ENCODE measurements at places on chromosomes 7 and 10.

GRCh38 chr10:98446661-98447221 lies at the start of gene HPS1:
HPS1 (minus strand) TSS chr10:98446935; CDS start chr10:98443240, 3,695 bp downstream.
- peak; percentile 50 for DNase-seq

GRCh38 chr7:2012981-2013380 lies 219.8 kb downstream of the MAD1L1 start:
- no peak for DNase-seq

GRCh38 chr7:30983042-30983913 lies 19.5 kb downstream of the GHRHR start:
- peak; percentile 40 for DNase-seq

GRCh38 chr10:50635286-50635685 lies 11.5 kb upstream of the SGMS1 start:
- DNase-seq = no peak

DNA sequence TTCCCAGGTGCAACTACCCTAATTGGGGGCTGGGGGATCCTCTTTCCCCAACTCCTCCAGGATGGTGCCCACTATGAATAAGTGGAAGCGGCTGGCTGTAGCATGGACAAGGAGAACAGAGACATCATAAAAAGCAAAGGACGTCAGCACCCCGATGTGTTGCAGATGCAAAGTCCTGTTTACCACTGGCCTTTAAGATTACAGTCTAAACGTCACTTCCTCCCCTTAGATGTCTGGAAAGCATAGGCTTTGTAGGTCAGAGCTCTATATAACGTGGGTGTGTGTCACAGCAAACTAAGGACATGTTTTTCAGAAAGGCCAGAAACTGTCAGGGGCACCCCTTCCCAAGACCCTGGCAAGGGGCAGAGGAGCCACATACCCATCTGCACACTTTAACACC lies 7.9 kb downstream of the COBL start:
- no peak for DNase-seq

DNA sequence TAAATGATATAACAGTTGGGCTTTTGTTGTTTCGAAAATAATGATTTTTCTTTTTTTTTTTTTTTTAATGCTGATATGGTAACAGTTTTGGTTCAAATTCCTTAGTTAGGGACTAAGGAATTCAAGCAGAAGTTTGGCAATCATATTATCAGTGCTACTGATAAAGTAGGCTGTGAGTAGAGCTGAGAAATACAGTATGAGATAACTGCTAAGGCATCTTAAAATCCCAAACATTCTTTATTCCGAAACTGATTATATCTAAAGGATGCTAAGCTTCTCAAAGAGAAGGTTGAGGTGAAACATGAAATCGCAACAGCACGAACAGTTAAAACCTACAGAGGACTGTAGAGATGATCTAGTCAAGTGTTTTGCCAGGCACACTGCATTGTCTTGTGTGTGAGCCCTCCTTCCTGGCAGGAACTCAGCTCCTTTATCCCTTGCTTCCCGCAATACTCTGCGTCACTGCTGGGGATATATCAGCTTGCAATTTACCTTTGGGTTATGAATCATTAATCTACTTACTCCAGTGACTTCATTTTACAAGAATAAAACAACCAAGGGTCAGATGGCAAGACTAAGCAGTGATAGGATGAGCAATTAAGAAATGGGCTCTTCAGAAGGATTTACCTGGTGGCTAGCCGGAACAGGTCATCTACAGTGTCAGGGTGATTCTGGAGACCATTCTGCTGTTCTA lies 36.7 kb downstream of the IRF5 start:
- no peak for DNase-seq

- no peak for DNase-seq
Measured at GRCh38 chr10:31614611-31615010, 295.6 kb downstream of the ZEB1 start.

GRCh38 chr10:86103391-86104101 lies 263.0 kb downstream of the GRID1 start:
- DNase-seq = no peak

DNA sequence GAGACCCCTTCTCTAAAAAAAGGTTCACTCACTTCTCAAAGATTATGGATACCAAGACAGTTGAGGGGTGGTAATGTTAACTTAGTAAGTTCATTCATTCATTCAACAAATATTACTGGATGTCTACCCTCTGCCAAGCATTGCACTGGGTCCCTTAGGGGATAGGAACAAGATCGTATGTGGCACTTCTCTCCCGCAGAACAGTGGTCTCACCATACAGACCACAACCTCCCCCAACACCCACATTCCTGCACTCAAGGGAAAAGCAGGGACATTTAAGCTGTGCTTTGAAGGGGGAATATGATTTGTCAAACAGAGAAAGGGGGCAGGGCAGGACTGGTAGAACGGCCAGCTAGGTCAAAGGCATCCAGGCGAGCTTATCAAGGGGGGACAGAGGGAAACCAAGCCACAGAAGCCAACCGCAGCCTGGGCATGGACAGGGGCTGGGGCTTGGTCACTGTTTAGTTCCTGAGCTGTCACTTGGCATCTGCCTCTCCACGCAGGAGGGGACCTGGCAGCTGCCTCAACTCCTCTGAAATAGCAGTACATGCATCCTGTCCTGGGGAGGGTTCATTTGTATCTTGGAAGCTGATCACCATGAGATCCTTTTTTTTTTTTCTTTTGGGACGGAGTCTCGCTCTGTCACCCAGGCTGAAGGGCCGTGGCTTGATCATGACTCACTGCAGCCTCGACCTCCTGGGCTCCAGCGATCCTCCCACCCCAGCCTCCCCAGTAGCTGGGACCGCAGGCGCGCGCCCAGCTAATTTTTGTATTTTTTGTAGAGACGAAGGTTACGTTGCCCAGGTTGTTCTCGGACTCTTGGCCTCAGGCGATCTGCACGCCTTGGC lies 949 bp upstream of the CLIP2 start:
- DNase-seq = no peak

DNA sequence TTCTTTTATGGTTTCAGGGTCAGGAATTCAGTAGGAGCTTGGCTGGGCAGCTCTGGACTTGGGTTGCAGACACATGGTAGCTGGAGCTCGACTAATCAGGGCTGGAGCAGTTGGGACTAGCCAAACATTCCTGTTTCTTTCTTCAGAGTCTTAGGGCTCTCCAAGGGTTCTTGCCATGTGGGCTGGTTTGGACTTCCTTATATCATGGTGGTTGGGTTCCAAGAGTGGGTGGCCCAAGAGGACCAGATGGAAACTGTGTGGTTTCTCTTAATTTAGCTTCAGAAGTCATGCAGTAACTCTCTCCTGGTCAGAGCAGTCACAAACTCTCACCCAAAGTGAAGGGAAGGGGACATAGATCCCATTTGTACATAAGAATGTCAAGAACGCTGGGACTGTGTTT lies 270.1 kb upstream of the FZD1 start:
- no peak for DNase-seq

DNA sequence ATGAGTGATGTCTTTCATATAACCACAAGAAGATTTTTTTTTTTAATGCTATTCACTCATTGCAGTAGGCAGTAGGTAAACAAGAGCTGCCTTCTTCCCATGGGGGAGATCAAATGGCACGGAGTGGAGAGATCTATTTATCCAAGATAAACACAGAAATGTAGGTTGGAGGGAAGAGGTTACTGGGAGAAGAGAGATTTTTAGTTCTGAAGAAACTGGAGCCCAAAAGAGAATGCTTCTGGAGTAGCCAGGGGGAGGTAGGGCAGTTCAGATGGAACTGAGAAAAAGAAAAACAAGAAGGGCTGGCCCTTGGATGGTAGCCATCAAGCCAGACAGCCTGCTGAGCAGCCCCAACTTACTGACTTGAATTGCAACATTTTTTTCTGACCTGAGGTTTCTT lies 270.1 kb upstream of the TPK1 start:
- no peak for DNase-seq

DNA sequence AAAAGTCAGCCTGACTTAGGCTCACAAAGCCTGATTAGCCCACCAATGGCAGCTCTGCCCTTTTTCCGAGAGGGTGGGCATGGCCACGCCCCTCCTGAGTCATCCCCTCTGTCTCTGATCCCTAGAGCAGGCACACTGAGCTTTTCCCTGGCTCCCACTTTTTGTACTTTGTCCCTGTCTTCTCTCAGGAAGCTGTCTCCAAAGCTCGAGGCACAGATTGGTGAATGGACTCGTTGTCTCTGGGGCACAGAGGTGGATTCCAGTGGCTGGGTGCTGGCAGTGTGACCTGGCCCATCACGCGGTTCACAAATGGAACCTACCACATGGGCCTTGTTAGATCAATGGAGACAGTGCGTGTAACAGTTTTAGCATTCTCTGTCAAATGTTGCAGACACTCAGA lies 313.5 kb downstream of the WDR37 start:
- DNase-seq = no peak

- DNase-seq = peak; percentile 54
Measured at GRCh38 chr10:22133749-22134624, 83.8 kb downstream of the EBLN1 start.
